ENCODE measurements at places on chromosomes 5 and 9. TPM values are rescaled to one million over a fixed set of nuclear protein-coding genes. Genes with fewer than 3 reads are reported as not detected.

SLC22A4 gene
- 1.7 TPM for total RNA-seq

OTP gene
- total RNA-seq = not detected

DNA sequence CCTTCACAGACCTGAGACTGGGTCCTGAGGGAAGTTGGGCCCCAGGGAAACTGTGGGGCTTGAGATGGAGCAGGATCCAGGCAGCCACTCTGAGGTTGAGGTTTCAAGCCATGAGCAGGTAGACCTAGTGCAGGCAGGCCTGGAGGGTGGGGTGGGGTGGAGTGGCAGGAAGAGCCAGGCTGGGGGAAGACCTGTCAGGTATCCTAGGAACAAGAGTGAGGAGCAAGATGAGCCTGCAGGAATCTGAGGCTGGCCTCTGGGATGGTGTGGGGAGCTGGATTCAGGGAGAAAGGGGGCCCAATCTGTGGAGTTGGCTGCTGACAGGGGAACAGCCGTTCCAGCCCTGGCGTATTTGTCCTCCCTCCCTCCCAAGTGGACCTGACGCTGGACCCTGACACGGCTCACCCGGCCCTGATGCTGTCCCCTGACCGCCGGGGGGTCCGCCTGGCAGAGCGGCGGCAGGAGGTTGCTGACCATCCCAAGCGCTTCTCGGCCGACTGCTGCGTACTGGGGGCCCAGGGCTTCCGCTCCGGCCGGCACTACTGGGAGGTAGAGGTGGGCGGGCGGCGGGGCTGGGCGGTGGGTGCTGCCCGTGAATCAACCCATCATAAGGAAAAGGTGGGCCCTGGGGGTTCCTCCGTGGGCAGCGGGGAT is 9.8 kb downstream of the RACK1 start:
- DNase-seq = no peak

- DNase-seq = no peak
Observed at GRCh38 chr5:89584339-89584956, 701.5 kb upstream of the MEF2C start.

- peak; percentile 34 for DNase-seq
Observed at GRCh38 chr9:21160178-21160577, 6.3 kb downstream of the IFNA21 start.

GRCh38 chr9:23683611-23684061 is 142.4 kb downstream of the ELAVL2 start:
- no peak for DNase-seq
